SHP77 (cell line): ENCODE measurements at places on chromosomes 11 and 22.
A peak's percentile ranks its signal among the peaks of the same experiment; 100 is the strongest.

GRCh38 chr11:76228071-76228874 lies 22.0 kb upstream of the WNT11 start:
- DNase-seq: no peak

DNA sequence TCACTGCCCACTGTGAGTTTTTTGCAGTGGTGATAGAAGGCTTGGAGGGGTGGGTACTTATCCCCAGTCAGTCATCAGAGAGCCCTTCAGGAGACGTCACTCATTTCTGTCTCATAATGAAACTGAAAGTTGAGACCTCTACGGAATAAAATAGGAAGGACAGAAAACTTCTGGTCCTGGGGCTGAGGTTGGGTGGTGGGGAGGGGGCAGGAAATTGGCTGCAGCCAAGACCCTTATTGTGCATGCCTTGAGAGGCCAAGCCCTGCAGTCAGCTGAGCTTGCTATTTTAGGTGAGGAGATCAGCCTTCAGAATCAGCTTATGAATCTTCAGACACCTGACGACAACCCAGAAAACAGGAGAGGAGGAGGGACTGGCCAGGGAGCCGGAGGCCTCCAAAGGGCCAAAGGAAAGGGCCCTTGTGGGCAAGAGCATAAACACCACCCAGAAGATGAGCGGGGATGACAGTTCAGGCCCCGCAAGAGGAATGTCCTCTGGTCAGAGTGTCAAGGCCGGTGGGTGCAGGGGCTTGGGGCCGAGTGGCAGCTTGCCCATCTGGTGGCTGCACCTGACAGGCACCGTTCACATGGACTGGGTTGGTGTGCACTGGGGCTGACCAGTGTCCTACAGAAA lies 17.9 kb upstream of the ADA2 start:
- no peak for DNase-seq

- no peak for DNase-seq
Observed at GRCh38 chr11:3164552-3165151, 458 bp downstream of the OSBPL5 start.

DNA sequence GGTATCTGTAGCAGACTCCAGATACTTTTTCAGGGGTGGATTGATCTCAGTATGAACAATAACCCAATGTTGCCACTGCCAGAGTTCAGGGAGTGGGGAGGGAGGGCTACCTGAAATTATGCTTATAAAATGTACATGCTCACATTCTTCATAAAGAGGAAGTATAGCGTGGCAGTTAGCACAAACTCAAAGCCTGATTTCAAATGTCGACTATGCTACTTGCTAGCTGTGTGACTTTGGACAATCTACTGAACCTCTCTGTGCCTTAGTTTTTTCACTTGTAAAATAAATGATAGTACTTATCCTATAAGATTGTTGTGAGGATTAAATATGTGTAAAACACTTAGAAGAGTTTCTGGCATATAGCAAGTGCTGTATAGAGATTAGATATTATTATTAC lies 26.5 kb upstream of the POU2AF1 start:
- DNase-seq: no peak

GRCh38 chr11:47236482-47236881 lies 12.1 kb downstream of the ACP2 start:
- peak; percentile 33 for DNase-seq

DNA sequence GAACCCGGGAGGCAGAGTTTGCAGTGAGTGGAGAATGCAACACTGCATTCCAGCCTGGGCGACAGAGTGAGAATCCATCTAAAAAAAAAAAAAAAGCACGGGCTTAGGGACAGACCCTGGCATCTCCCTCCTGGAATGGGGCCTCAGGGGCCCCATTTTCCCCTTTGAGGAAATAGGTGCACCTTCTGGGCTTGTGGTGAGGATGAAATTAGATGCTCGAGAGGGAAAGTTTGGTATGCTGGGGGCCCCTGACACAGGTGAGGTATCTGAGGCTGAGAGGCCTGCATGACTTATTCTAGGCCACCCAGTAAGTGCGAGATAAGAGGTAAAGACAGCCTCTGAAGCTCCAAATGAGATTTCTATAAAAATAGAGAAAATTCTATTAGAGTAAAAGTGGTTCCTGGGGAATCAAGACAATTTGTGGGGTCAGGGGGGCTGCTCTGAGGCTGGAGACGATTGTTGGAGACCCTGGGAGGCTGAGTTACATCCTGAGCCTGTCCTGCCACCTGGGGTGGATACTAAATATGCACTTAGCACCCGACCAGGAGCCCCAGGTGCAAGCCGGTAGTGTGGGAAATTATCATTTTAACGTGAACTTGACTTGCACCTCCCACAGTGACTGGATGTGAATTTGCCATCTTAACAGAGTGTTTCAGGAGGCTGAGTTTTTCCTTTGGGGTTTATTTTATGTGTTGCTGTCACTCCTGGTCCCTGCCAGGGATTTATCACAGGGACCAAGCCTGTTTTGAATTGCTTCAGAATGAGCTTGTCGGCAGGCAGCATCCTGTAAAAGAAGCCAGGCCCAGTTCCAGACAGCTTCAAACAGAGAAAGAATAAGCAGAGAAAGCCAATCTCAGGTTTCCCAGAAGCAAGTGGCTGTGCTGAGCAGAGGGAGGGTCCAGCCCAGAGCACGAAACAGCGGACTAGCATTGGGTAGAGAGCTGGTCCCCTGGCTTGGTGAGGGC lies 48.4 kb upstream of the TSKU start:
- DNase-seq: no peak

GRCh38 chr11:88849368-88849767 lies 216.4 kb downstream of the GRM5 start:
- DNase-seq: no peak

DNA sequence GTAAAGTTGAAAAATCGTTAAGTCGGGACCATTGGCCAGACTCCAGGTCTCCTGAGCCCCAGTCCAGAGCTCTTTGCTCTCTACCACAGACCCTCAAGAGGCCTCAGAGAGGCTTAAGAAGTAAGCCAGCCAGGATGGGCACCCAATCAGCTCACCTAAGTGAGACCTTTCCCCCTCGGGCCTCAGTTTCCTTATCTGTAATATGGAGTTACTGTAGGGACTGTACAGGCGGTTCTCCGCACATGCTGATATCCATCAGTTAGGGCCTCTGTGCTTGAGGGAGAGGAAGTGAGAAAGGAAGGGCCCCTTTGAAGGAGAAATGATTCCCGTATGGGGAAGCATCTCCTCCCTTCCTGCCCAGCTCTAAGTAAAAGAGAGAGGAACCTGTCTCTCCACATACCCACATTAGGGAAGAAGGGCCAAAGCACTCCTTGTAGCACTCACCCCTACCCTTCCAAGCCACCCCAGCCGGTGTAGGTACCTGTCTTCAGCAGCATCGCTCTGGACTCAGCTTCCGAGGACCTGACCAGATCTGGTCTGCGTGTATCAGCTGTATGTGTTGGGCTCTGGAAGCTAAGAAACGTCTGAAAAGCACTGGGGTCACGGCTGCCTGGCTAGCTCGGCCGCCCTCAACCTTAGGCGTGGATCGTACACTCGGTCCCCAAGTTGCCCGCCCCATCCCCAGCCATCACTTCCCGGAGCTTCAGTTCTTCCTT lies 653 bp downstream of the NAGA start:
- no peak for DNase-seq

- peak; percentile 54 for DNase-seq
Observed at GRCh38 chr11:64060861-64061444, 25.2 kb downstream of the FLRT1 start.
